Chondrocyte (in vitro differentiated cells): ENCODE measurements at places on chromosomes 4 and X. TPM values are rescaled to one million over a fixed set of nuclear protein-coding genes. Genes with fewer than 3 reads are reported as not detected.

XAGE1A gene
- total RNA-seq, result not detected in 3 replicates

TACC3 gene
- 15.9 to 20.9 TPM (median 19.3 TPM) in 3 replicates for total RNA-seq

KIF4A gene
- 4.5 to 5.9 TPM (median 5.3 TPM) in 3 replicates for total RNA-seq

CPE gene
- total RNA-seq, result 269 to 284 TPM (median 275 TPM) in 3 replicates

- no peak for DNase-seq
- H3K27me3 ChIP-seq, result peaks cover 19% of the 10 kb centered on the region
- no peak overlapping the region for H3K4me3 ChIP-seq
- no peaks in the 10 kb centered on the region for H3K4me1 ChIP-seq
- H3K27ac ChIP-seq, result no peak overlapping the region
Measured at GRCh38 chr4:84455697-84456096, 43.4 kb downstream of the NKX6-1 start.

DNA sequence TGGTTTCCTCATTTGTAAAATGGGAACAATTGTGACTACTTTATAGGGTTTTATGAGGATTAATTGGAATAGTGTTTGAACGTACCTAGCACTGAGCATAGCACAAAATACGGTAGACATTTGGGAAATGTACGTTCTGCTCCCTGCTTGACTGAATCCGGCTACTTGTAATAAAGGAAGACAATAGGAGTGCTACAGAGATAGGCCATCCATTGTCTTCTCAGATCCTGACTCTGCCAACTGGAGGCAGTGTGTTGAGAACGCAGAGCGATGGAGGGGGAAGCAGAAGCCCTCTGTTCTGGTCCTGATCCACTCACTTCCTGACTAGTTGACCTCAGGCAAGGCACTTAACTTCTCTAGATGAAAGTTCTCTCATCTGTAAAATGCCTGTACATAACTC is 26.4 kb downstream of the ENPP6 start:
- no peaks in the 10 kb centered on the region for H3K36me3 ChIP-seq
- DNase-seq, result no peak
- H3K4me1 ChIP-seq, result no peaks in the 10 kb centered on the region
- no peak overlapping the region for H3K4me3 ChIP-seq
- no peak overlapping the region for H3K27ac ChIP-seq
- no peaks in the 10 kb centered on the region for H3K27me3 ChIP-seq

DNA sequence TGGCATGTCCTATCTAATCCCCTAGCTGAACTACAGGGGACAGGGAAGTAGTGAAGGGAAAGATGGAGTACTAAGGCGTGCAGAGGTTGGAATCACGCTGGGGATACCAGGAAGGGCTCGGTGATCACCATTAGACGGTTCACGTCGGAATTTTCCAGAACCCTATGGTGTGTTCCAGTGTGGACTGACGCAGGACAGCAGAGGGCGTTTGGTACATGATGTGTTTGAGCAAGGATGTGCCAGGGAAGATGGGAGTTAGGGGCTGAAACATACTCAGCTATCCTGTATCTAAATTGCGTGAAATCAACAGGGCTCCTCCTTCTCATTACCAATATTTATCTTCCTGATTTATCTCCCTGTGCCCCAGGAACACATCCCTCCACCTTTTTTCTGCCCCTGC is 33.7 kb downstream of the PRPS2 start:
- DNase-seq, result no peak
- peaks cover 5% of the 10 kb centered on the region for H3K36me3 ChIP-seq
- peaks cover 7% of the 10 kb centered on the region for H3K4me1 ChIP-seq

- H3K27ac ChIP-seq, result no peak overlapping the region
- peaks cover 9% of the 10 kb centered on the region for H3K4me1 ChIP-seq
- H3K4me3 ChIP-seq, result no peak overlapping the region
- peaks cover 8% of the 10 kb centered on the region for H3K36me3 ChIP-seq
- DNase-seq, result no peak
Measured at GRCh38 chr4:82629238-82630000, 67.6 kb upstream of the TMEM150C start.

DNA sequence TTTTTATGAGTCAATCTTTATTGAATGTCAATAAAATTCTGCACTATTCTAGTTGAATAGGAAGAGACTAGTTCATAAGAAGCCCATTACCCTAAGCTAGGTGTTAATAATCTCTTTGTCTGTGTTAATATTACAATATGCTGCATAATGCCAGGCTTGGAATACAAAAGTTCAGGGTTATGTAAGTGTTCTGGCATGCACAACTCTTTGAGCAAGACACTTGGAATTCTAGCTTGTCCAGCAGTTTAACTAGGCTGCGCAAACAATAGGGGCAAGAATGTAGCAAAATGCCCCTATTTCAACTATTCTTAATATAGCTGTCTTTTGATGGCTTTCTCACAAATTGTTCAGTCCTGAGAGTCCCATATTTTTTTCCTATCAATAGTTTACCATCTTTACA is 31.3 kb upstream of the ETNPPL start:
- no peak for DNase-seq
- H3K36me3 ChIP-seq, result no peaks in the 10 kb centered on the region
- peaks cover 18% of the 10 kb centered on the region for H3K4me1 ChIP-seq
- H3K27ac ChIP-seq, result no peak overlapping the region
- H3K4me3 ChIP-seq, result no peak overlapping the region
- no peaks in the 10 kb centered on the region for H3K27me3 ChIP-seq

DNA sequence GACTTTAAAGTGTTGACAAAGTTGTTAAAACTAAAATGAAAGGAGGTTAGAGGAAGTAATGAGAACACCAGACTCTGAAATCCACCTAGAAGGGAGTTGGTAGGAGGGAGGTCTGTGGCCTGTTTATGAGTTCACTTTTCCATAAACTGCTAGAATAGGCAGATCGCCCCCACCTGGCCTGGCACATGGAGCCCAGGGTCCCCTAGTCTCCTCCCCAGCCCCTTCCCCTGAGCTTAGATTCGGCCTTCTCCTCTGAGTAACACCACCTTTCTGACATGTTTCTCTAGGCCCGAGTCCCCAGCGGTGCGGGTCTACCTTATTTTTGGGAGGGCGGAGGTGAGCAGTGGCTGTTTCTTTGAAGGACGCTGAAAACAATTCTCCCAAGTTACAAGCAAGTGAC is 54.5 kb upstream of the FAT1 start:
- DNase-seq, result no peak
- H3K4me3 ChIP-seq, result no peak overlapping the region
- peaks cover 23% of the 10 kb centered on the region for H3K4me1 ChIP-seq
- no peaks in the 10 kb centered on the region for H3K27me3 ChIP-seq
- H3K27ac ChIP-seq, result no peak overlapping the region
